Left hindlimb (tissue), 1 donor: ENCODE measurements at places on chromosomes 1 and 21.

- no peak for DNase-seq
Measured at GRCh38 chr1:88742531-88742930, 58.5 kb downstream of the PKN2 start.

DNA sequence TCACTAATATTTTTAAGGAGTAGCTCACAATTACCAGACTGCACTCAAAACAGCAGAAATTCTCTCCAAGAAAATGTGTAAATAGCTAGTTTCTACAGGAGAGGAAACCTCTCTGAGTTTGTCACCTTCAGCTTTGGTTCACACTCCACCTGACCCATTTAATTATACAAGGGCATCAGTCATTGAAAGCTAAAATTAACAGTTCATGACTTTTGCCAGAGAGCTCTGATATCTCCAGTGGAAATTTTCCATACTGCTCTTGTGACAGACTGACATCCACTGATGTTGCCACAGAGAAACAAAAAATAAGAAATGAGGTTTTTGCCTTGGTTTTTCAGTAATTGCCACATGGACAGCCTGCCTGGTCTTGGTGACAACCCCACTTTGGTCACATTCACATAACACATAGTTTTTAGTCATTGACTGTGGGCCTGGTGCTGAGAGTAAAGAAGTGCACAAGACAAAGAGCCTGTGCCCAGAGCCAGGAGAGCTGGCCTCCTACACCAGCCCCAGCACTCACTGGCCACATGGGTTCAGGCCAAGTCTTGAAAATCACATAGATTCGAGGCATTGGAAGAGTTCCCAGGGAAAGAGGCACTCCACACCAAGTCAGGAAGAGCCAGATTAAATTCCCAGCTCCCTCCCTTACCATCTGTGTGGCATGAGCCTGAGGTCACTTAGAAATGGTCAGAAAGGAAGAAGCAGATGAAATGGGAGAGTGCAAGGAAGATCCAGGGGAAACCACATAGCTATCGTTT, 13.8 kb upstream of the SIM2 start:
- DNase-seq, result no peak

- DNase-seq, result no peak
Measured at GRCh38 chr1:91124290-91124985, 102.6 kb upstream of the ZNF644 start.

DNA sequence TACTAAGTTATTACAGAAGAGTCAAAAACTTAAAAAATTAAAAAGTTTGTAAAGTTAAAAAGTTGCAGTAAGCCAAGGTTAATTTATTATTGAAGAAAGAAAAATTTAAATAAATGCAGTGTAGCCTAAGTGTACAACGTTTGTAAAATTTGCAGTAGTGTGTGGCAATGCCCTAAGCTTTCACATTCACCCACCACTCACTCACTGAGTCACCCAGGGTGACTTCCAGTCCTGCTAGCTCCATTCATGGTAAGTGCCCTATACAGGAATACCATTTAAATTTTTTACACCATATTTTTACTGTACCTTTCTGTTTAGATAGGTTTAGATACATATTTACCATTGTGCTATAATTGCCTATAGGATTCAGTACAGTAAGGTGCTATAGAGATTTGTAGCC, 88.6 kb downstream of the CTH start:
- no peak for DNase-seq

DNA sequence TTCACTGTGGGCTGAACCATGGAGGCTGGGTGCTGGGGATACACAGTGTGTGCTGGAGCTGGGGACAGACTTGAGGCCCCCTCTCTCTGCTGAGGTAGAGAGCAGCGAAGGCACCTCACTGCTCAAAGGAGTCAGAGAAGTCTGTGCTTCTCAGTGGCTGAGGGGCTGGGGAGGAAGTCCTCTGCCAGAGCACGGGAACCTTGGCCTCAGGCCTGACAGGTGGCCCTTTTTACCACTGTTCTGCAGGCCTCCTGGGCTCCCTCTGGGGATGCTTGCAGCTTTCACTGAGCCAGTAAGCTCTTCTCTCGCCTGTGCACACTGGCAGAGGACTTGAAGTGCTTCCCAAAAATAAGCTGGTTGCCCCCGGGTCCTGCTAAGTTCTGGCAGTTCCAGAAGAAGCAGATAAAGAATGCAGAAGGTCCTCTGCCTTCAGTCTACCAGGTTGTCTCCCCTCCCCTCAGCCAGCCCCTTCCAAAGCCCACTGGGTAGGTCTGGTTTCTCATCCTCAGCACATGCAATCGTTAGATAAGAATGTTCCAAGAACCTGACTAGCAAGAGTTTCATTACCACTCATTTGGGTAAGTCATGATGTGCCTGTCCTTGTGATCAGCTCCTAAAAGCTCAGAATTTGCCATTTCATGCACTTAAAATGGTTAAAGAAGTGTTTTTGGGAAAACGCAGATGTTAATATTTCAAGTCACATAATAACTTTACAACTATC, 53.9 kb downstream of the TENT5C start:
- DNase-seq, result no peak

- DNase-seq, result no peak
Measured at GRCh38 chr1:204286831-204287421, 72.8 kb downstream of the PLEKHA6 start.

- DNase-seq, result no peak
Measured at GRCh38 chr1:156692441-156692924, 12.9 kb downstream of the CRABP2 start.

- no peak for DNase-seq
Measured at GRCh38 chr1:196433000-196433399, 175.2 kb downstream of the KCNT2 start.

GRCh38 chr1:228045871-228046270, 36.6 kb upstream of the ARF1 start:
- no peak for DNase-seq

GRCh38 chr21:26096494-26097371, 73.8 kb downstream of the APP start:
- no peak for DNase-seq

GRCh38 chr1:184739070-184739469, 15.6 kb downstream of the EDEM3 start:
- no peak for DNase-seq

- DNase-seq, result peak; percentile 87
Measured at GRCh38 chr1:2300851-2301606, 72.9 kb downstream of the SKI start.

DNA sequence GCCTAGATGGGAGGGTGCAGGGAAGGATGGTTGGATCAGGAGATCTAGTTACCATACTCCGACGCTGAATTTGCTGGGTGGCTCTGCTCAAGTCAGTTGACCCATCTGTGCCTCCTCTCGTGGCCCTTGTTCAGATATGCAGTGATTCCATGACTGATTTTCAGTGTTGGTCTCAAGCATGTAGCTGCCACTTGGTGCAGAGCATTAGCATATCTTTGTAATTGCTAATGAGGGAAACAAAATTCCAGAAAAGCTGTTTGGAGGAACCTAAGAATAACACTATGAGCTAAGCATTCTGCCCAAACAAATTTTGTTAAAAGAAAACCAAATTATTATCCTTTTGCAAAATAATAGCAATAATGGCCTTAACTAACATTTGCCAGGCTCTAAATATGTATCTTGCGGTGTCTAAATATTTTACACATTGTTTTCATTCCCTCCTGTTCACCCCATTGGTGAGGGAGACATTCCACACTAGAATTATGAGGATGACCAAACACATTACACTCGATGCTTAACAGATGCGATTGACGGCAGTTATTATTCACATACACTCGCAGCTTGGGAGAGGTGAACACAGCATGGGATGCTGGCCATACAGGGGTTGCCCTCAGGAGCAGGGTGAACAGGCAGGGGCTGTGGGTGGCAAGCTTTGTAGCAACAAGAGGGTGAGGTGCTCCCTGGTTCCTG, 69.1 kb downstream of the KCNJ15 start:
- DNase-seq, result no peak

DNA sequence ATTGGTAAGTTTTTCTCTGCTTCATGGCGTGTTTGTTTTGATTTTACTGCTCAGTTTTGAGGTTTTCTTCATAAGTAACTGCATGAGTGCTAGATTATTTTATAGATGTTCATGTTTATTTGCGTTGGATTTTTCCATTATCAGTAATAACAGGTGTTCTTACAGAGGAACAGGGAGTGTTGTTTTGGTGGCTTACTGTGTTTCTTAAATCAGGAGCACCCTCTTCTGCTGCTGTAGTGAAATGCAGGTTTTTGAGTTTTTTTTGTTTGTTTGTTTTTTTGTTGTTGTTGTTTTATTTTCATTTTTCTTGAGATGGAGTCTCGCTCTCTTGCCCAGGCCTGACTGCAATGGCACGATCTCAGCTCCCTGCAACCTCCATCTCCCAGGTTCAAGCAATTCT, 32.6 kb downstream of the CTBS start:
- DNase-seq, result no peak

GRCh38 chr1:206717674-206717989, 32.9 kb downstream of the MAPKAPK2 start:
- no peak for DNase-seq

- no peak for DNase-seq
Measured at GRCh38 chr1:164337394-164337793, 221.6 kb upstream of the PBX1 start.

DNA sequence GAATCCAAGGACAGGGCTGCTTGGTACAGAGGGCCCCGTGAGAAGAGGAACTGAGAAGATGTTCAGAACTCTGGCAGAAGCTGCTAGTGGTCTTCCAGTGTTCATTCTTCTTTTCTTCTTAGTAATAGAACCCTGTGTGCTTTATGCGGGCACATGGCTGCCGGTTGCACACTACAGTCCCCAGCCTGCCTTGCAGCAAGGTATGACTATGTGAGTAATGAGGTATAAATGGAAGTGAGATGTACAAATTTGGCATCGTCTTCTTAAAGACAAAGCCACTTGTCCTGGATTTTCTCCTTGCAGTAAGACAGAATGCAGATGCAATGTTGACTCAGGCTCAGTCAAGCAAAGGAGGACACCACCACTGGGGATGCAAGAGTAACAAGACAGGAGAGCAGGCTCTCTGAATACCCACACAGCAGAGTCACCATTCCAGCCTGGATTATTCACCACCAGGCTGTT, 15.0 kb upstream of the ATP1B1 start:
- no peak for DNase-seq

GRCh38 chr1:168725831-168726230, 3.2 kb downstream of the DPT start:
- peak; percentile 39 for DNase-seq

DNA sequence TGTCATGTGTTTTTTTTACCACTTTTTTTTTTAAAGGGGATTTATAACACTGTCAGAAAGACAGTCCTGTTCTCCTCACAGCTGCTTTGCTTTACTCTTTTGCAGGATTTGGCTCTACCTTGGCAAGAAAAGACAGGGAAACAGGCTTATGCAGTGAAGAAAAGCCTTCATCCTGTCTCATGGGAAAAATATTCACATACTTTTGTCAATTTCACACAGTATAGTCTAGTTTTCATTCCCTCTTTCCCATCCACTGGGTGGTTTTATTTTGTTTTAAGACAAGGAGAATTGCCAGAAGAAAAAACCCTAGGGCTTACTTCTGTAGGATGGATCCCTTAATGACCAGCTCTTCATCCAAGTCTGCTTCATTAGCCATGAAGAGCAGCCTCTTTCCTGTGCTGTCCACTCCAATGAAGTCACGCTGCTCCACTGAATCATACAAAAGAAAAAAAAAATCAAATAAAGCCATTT, 60.0 kb downstream of the EIF2B3 start:
- peak; percentile 37 for DNase-seq

DNA sequence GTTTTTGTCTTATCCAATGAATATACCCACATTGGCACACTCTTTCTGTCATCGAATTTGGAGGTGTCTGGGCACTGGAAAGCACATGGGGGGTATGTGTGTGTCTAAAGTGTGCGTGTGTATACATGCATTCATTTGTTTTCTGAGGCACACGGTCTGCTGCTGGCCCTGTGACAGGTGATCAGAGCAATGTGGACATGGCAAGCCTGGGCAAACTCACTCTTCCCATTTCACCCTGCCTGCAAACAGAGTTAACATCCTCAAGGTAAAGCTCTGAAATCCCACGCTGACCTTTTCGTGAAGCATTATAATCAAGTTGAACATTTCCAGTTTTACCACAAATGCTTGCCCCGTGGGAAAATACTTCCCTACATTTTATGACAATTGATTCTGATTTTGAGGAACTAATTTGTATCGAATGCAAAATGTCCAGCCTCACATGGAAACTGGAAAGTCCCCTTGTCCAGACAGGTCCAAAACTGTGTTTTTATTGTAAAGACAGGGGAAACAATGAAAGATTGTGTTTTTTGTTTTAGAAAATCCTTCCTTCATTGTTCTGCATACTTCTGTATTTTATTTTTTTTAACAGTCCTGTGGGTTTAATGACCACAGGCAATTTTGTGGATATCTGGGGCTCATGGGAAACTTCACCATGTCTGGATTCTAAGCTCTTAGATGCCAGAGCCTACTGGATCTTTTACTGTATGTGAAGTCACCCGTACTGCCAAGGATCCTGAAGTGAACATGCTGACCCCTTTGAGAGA, 160.9 kb downstream of the PBX1 start:
- no peak for DNase-seq

DNA sequence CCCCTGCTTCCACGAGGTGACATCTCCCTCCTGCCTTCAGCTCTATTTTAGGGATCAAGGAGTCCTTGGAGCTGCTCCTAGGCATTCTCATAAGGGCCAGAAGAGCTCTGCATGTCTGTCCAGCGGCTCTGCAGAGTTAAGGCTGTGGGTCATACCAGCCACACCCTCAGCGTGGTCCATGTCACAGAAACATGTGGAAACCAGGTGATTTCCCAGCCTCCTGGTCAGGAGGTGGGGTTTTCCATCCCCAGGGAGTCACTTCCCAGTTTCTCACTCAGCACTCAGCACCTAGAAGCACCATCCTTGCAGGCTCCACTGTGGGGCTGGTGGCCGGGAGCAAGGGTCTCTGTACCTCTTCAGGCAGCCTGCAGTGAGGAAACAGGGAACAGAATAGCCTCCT, 1.4 kb upstream of the TNFRSF1B start:
- DNase-seq, result no peak

DNA sequence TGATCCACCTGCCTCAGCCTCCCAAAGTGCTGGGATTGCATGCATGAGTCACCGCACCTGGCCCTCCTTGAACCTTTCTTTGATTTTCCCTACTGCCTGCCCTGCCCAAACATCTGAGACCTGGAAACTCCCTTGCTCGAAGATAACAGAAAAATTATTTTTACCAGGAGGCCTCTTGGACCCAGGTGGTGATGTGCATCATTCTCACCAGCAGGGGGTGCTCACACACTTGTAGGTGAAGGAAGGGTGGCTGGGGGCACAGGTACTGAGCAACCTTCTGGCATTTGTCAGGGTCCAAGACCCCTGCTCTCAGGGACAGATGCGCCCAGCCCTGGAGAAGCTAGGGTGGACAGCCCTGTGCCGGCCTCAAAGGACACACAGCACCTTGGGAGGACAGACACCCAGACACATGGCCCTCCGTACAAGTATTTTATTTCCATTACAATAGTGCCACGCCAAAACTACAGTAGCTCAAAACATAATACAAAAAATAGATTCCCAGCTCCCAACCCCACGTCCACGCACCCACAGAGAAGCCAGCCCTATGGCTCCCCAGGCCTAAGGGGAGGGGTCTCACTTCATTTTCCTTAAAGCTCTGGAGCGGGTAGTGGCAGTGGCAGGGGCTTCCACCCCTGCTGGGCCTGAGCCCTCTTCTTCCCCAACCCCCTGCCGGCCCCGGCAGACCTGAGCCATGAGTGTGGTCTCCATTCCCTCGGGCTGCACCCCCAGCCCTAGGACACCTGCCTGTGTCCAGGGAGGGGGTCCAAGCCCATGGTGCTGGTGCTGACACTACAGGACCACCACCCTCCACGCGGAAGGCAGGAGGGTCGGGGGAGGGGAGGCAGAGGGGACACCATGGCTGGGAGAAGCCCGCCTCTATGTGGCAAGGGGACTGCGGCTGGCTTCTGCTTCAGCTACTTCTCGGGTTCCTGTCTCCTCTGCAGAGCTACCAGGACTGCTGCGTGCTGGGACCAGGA, 40.4 kb upstream of the EIF4G3 start:
- DNase-seq, result no peak
